DMS53 (cell line): ENCODE measurements at places on chromosomes 12 and 14.

DNA sequence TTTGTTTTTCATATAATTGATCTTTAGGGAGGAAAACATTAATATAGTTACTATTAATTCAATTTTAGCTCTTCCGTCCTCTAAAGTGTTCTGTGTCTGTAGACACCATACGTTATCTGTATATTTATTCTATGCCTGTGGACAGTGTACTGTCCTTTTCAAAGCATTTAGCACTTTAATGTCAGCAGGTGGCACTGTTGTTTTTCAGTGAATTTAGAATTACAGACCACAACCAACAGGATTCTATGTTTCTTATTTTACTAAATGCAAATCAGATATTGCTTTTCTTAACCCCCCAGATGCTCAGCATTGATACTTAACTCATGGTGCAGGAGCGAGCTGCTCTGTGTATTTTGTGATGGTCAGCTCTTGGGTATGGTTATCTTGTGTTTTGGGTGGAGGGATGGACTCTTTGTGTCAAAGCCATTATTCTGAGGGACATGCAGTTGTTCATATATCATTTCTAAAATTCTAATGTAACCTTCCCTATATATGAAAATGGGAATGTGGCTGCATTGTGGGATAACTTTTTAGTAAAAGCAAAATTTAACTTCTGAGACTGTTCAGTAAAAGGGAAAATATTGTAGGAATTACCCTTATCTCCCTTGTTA is 65.2 kb downstream of the PAPOLA start:
- DNase-seq: peak; percentile 48

- peak; percentile 6 for DNase-seq
These were observed 212.2 kb downstream of the DUSP6 start for GRCh38 chr12:89140141-89140540.

GRCh38 chr14:87838931-87839330 is 154.1 kb downstream of the GALC start:
- no peak for DNase-seq

DNA sequence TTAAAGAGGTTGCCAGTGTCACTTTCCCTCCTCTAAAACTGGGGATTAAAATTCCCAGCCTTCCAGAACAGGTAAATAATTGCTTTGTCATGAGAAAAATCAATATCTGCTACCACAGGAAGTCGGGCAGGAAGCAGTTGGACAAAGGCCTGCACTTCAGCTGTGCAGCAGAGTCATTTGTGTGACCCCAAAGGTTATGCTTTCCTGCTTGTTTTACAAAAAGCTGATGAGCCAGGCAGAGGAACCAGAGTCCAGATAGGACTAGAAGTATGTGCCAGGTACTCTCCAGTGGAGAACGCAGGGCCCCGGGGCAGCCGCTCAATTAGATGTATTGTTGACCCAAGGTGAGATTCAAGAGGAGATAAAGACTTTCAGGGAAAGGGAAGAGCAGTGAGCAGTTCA is 117.1 kb upstream of the FRMD6 start:
- peak; percentile 92 for DNase-seq

DNA sequence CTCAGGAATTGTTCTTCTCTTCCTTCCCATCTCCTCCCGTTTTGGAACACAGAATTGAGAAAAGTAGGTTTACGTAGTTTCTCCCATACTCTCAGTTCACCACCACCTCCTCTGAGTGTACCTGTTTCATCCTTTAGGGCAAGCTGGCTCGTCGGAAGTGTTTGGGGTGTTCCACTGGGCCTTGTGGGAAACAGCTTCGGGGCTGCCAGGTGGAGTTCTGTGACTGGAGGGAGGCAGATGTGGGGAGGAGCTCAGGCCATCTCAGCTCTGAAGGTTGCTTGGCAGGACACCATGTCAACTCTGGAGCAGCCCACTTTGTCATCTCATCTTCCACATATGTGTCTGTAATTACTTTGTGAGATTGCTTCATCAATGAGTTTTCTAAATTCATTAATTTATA is 53.5 kb upstream of the RD3L start:
- DNase-seq: no peak

DNA sequence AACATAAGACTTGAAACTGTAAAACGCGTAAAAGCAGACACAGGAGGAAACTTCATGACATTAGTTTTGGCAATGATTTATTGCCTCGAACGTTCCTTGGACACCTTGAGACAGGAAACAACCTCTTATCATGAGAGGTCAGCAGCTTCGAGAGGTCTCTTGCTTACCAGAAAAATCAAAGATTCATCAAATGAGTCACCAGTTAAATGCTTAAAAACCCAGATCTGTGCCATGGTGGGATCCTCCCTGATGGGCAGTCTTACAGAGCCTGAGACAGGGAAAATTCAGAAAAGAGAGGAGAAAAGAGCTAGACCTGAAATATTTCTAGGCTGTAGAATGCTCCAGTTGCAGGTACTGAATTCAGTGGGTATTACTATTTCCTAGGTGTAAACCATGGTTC is 1093.9 kb downstream of the AACS start:
- no peak for DNase-seq

DNA sequence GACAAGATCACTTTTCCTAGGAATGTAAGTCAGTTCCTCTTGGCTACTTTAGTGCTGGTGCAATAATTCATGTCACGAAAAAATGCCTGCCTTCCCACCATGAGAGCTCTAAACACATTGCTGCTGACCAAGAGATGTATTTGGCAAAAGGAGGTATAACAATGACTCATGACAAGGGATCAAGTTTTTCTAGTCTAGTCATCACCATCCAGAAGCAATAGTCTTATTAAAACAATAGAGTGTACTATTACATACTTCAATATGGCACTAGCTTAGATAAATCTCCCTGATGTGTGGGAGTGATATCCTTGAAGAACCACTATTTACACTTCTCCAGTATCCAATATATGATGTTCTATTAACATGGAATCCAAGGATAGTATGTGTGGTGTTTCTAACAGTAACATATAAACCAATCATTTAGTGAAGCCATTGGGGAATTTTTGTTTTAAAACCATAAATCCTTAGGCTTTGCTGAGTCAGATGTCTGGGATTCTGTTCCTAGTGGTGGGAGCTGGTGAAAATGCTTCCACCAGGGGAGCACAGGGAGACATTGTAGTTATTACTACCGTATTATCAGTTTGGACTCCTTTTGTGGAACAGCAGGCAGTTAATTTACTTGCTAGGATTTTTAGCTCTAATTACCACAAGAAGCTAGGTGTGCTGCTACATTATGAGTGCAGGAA is 1387.5 kb downstream of the LRFN5 start:
- peak; percentile 28 for DNase-seq

DNA sequence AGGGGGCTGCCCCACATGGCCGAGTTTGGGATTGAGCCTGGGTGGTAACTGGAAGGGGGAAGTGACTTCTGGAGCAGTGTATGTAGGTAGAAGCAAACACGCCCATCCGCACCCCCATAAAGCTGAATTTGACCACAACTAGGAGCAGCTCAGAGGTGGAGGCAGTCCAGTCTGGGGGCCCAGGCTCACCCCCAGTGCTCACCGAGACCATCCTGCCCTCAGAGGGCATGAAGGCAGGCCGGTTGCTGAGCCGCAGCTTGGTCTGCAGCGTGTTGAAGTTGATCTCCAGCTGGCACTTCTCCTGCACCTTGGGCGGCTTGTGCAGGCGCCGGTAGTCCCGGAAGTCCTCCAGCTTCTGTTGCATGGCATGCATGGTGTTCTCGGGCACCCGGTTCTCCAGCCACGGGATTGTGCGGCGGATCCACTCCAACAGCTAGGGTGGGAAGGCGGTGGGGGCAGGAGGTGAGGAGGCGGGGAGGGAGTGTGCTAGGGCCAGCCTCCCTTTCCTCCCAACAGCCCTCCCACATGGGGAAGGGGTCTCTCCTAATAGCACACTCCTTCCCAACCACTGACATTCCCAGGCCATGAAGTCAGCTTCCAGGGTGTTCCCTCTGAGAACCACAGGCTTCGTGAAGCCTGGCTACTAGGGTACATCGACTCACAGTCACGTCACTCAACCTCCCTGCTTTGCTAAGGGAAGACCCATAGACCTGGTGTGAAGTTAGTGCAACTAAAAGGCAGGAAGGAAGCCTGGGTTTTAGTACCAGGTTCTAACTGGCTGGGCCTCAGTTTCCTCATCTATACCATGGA is 87.0 kb downstream of the ACTN1 start:
- no peak for DNase-seq

DNA sequence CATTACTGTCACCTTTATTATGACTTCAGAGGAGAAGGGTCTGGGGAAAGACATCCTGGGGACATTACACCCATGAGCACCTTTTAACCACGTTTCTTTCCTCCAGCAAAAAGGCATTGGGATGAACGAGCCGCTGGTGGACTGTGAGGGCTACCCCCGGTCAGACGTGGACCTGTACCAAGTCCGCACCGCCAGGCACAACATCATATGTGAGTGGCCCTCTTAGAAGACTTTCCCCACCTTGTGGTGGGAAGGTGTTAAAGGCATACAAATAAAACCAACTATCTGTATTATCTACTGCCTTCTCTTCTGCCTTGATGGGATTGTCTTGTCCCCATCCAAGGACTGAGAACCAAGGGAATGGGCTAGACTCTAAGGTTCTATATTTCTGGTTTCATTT is 6.0 kb downstream of the PSMD9 start:
- DNase-seq: peak; percentile 41

GRCh38 chr12:99605-100004 is 33.0 kb downstream of the IQSEC3 start:
- DNase-seq: no peak

- DNase-seq: no peak
These were observed 65.4 kb downstream of the GLT1D1 start for GRCh38 chr12:128918481-128919260.

DNA sequence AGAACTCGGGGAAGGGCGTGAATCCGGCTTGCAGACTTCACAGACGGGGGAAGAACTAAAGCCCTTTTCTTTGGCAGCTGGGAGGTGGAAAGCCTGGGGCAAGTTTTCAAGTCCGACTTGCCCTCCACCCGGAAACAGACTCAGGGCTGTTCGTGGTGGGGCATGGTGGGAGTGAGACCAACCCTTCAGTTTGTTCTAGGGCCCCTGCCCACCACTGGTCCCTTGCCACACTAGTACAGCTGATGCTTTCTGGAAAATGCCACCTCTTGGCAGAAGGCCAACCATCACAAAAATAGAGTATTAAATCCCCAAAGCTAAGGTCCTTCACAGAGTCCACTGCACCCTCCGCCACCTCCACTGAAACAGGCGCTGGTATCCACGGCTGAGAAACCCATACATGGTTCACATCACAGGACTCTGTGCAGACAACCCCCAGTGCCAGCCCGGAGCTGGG is 50.4 kb upstream of the DDX11 start:
- no peak for DNase-seq

- peak; percentile 5 for DNase-seq
These were observed 7.4 kb downstream of the CLEC14A start for GRCh38 chr14:38248321-38249028.

- no peak for DNase-seq
These were observed 46.5 kb upstream of the PRIMA1 start for GRCh38 chr14:93834699-93835371.

DNA sequence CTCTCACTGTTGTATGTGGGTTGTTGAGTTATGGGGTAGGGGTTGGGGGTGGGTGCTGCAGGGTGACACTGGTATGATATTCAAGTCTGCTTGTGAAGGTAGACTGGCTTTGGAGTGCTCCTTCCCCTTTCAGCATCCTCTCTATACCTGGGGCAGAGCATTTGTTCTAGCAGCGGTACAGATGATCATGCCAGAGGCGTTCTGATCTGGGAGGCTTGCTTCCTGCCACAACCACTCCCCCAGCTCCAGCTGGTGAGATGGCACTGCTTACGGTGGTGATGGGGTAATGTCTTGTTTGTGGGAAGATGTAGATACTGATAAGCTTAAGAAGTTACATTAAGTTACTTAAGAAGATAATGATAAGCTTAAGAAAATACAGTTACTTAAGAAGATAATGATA is 131.8 kb downstream of the ERC1 start:
- peak; percentile 25 for DNase-seq

DNA sequence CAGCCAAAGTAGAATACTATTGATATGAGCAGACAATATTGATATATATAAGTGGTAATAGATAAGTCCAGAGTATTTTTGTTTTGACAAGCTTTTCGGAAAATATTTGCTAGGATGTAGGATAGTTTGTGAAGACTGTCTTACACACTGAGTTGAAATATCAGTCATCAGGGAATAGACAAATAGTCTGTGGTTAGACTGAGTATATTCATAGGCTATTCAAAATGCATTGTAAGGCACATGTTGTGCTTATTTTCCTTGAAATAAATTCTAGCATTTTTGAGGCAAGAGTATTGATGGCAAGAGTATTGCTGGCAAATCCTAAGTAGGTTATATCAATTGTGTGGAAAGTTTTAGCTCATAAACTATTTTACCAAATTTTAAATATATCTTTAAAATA is 201.1 kb downstream of the LRIG3 start:
- DNase-seq: no peak

DNA sequence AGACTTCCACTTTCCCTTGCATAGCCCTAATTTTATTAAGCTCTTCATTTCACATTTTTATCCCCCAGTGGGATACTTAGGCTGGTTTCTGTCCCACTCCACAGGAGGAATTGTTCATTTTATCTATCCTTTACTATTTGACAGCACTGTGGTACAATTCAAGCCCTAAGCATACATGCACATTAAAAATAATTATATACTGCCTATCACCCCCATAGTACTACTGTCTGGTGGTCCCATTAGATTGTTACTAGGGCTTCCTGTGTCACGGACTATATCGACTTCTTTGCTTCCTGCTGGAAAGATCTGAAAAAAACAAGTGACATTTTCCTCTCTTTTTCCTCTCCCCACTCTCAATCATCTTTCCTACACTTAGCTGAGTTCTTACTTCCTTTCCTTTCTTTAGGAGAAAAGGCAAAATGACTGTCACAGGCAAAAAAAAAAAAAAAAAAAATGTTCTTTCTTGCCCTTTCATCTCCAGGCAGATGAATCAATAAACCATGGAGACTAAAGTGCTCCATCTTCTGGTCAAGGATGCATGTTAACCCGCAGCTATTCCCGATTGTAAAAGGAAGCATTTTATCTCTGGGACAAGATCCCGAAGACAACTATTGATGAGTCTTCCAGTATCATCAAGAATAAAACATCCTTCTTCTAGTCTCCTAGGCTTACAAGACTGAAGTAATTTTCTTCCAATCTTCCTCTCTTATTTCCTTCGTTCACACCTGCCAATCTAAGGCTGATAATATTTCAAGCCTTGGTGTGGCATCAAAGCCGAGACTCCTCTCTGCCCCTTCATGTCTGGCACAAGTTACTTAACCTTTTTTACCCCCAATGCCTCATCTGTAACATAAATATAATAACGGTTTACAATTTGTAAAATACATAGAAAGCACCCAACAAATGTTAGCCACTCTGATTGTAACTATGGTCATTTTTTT is 94.4 kb upstream of the PLEKHG7 start:
- DNase-seq: peak; percentile 85

DNA sequence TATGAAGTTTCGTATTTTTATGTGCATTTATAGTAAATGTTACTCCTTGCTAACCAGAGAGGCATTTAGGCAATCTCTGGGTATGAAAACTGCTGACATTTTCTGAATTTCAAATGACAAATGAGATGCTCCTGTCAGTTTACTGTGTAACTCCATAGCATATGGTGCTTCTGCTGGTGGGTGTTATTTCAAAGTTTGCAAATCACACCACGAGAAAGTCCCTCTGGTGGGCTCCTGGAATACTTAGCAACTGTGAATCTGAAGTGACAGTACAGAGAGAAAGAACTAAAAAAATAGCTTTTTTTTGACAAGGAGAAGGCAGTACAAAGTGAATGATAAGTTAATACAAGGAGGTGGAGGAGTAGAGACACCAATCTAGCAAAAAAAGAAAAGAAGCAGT is 161.5 kb downstream of the DERA start:
- DNase-seq: no peak

- DNase-seq: no peak
These were observed 41.6 kb downstream of the ITPR2 start for GRCh38 chr12:26791301-26791791.
